ENCODE measurements at places on chromosomes 1 and 21.
A peak's percentile ranks its signal among the peaks of the same experiment; 100 is the strongest.

DNA sequence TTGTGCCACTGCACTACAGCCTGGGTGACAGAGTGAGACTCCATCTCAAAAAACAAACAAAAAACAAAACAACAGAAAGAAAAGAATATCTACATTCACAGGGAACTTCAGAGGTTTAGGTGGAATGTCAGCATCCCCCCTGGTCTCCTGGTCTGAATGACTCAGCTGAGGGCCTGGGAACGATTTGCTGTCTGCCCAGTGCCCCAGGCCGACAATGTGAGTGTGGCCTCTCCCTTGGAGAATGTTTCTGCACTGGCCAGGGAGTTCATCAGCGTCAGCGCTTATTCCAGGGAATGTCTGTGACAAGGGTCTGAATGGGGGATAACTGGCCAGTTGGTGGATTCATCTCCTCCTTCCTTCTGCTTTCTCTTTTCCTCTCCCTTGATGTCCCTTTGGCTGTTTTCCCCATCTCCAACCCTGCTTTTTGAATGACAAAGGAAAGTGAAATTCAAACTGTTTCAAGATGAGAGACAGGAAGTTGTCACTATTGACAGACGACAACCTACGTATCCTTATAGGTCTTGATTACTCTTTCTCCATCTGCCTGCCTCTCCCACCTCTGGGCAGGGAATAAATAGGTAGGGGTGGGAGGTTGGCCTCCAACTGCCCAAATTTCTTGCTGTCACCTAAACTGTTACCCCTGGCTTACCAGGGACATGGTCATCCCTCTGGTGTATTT lies 213.1 kb downstream of the HHAT start:
- no peak for DNase-seq

GRCh38 chr21:36791695-36792470 lies 93.0 kb downstream of the SIM2 start:
- no peak for DNase-seq

GRCh38 chr1:65495137-65495536 lies 74.7 kb downstream of the LEPR start:
- no peak for DNase-seq

- DNase-seq, result peak; percentile 68
These were observed 36.9 kb upstream of the HIVEP3 start for GRCh38 chr1:41955461-41956159.

- DNase-seq, result no peak
These were observed 31.3 kb downstream of the CACNA1E start for GRCh38 chr1:181514298-181515290.

DNA sequence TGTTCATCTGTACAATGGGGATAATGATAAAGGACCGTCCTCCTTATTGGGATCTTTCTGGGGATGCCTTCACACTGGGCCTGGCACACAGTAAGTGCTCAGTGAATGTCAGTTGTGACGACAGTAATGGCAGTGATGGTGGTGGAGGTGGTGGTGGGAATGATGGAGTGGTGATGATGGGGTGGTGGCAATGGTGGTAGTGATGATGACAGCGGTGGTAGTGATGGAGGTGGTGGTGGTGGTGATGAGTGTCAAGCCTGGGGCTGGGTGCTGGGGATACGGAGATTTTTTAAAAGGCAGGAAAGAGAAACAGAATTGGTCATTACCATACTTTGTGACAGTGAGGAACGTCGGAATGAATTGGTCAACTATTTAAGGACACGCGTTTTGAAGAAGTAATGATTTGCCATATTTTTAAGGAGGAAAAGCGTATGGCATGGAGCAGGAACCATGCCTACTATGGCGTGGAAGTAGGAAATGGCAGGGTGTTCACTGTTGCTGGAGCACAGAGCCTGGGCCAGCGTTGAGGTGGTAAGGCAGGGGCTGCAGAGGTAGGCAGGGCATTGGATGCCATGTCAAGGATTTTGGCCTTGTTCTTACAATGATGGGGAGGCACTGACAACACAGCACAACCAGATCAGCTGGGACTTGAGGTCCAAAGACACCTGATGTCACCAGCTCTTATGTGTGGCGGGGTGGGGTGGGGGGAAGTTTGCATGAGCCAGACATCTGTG lies 128.7 kb downstream of the ACTL8 start:
- no peak for DNase-seq

- no peak for DNase-seq
These were observed 79.3 kb downstream of the ADARB1 start for GRCh38 chr21:45153358-45154318.

DNA sequence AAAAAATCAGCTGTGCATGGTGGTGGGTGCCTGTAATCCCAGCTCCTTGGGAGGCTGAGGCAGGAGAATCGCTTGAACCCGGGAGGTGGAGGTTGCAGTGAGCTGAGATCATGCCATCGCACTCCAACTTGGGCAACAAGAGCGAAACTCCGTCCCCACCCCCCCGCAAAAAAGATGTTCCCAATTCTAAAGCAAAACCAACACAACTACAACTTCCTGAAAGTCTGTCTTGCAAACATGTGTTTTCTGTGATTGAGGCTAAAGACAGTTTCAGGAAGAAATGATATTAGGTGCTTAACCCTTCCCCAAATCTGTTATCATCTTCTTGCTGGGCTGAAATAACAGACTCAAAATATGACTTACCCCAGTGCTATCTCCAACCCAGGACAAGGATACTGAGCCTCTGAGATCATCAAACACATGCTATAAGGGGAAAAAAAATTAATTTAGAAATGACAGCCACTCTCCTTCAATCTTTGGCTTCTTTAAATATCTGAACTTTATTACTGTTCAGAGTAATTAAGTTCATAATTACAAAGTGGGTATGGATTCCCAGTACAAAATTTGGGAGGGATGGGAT lies 28.5 kb downstream of the SORT1 start:
- no peak for DNase-seq

DNA sequence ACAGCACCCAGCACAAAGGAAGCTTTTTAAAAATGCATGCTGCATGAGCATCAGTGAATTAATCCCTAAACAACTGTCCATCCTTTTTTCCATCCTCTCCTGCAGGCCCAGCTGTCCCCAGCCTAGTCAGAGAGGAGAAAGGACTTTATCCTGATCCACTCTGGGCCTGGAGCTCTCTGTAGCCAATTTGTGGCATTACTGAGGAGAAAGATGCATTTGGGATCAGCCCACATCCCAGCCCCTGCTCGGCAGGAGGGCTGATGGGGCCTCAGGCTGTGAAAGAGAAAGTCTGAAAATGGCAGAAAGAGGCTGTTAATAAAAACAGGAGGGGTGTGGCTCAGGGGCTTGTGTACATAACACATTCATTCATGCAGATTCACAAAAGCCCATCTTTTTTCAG lies 37.5 kb upstream of the ATP2B4 start:
- DNase-seq, result no peak

DNA sequence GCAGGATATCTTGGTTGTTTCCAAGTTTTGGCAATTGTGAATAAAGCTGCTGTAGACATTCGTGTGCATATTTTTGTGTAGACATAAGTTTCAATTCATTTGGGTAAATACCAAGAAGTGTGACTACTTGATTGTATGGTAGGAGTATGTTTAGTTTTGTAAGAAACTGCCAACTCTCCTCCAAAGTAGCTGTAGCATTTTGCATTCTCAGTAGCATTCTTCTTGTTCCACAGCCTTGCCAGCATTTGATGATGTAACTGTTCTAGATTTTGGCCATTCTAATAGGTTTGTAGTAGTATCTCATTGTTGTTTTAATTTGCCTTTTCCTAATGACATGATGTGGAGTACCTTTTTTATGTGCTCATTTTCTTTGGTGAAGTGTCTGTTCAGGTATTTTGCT lies 38.6 kb upstream of the PLA2G4A start:
- DNase-seq, result no peak

GRCh38 chr1:24009406-24009805 lies 29.3 kb upstream of the SRSF10 start:
- DNase-seq, result peak; percentile 46

DNA sequence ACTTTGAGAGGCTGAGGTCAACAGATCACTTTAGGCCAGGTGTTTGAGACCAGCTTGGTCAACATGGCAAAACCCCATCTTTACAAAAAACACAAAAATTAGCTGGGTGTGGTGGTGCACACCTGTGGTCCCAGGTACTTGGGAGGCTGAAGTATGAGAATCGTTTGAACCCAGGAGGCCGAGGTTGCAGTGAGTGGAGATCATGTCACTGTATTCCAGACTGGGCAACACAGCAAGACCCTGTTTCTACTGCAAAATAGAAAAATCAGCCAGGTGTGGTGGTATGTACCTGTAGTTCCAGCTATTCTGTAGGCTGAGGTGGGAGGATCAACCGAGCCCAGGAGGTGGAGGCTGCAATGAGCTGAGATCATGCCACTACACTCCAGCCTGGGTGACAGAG lies 4.2 kb upstream of the INTS3 start:
- no peak for DNase-seq
